EL (cell line): ENCODE measurements at places on chromosomes 6 and 20.

- DNase-seq: no peak
Observed at GRCh38 chr6:151370509-151371078, 20.8 kb downstream of the ZBTB2 start.

- DNase-seq: no peak
Observed at GRCh38 chr6:31727034-31727716, 1.9 kb downstream of the DDAH2 start.

DNA sequence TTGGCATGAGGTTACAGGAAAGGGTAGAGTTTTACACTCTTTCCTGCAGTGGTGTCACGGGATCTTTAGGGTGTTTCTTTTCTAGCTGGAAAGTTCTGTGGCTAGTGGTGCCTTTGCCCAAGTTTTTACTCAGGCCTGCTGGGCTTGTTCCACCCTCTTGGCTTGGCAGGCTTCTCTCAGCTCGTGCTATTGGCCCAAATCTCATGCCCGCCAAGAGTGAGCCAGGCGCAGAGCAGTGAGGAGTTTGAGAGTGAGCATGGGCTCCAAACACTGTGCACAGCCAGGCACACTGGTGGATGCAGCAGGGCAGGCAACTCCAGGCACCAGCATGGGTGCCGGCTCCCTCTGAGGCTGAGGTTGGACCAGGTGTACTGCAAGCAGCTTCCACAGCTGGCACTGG is 206.5 kb downstream of the SAMD5 start:
- DNase-seq: no peak

GRCh38 chr6:42698217-42698616 is 24.2 kb downstream of the PRPH2 start:
- no peak for DNase-seq

DNA sequence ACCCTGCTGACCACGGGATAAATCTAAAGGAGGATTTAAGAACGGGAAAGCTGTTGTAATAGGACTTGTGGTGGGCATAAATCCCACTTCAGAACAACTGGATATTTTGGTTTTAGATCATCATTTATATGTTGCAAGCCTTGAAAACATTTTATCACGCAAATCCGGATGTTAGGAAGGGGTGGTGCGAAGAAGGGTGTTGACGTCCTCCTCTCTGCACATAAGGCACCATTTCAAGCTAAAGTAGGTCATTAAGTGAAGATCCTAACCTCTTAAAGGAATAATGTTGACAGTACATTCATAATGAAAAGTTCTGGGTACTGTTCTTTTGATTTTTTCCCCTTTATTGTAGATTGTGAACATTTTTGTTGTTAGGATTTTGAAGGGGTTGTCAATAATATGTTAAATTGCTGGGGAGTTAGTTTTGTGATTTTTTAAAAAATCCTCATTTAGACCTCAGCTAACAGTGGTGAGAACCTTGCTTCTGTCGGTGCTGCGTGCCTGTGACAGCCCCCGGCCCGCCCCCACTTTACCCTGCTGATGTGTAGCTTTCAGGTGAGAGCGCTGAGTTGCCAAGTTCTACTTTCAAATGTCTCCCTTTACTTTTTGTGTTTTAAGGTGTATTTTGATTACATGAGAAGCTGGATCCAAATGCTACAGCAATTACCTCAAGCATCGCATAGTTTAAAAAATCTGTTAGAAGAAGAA is 88.8 kb downstream of the MAP3K4 start:
- no peak for DNase-seq
